Endodermal cell (in vitro differentiated cells): ENCODE measurements at places on chromosomes 3 and 15. TPM values are rescaled to one million over a fixed set of nuclear protein-coding genes. Genes with fewer than 3 reads are reported as not detected.

- no peak for DNase-seq
Measured at GRCh38 chr3:3109407-3110298, 521 bp downstream of the IL5RA start.

DNA sequence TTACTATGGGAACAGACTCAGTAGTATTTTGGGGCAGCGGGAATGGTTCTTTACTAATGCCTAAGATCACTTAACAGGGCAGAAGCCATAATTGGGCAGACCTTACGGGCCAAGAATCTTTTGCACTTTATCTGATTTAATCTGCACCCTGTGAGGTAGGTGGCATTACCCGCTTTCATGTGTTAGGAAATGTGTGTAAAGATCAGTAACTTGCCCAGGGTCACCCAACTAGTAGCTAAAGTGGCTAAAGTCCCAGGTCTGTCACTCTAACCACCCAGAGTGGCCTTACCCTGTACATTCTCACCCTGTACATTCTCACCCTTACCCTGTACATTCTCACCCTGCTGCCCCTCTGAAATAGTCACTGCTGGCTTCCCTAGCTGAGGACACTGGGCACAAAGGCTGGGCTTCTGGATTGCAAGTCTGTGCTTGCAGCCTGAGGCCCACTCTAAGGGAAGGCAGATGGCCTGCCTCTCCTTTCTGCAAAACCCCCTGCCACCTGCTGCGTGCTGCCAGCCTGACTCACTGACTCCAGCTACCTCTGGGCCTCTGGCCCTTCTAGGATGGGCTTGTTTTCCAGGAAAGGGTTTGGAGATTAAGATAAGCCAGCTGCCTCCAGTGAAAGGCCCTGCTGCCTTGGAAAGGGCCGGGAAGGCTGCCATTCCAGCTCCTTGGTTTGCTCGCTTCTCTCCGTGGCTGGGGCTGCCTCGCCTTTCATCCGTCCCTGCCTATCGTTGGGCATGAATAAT is 37.5 kb upstream of the MYZAP start:
- peak; percentile 62 for DNase-seq

MESP1 gene
- 0.22 TPM in 1 of 2 replicates, not detected in the other for total RNA-seq

ABCC5 gene
- 34.3 and 35.7 TPM in 2 replicates for total RNA-seq

DNA sequence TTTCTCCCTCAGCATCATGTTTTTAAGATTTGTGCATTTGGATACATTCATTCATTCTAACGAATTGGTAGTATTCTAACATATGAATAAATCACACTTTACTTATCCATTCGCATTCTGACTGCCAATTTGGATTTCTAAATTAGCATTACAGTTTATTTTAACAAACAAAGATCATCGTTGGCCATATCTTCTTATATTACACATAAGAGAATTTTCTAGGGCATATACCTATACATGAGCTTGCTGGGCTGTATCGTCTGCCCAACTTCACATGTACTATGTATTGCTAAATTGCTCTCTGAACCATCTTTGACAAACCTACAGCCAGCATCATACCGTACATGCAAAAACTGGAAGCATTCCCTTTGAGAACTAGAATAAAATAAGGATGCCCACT is 265.8 kb upstream of the PPP2R3A start:
- DNase-seq = no peak

USP13 gene
- total RNA-seq = 20.3 to 26.6 TPM (median 25.5 TPM) in 3 replicates

GOLGA8T gene
- 0.20 TPM in 1 of 2 replicates, not detected in the other for total RNA-seq

GABRR3 gene
- not detected in 2 replicates for total RNA-seq

DNA sequence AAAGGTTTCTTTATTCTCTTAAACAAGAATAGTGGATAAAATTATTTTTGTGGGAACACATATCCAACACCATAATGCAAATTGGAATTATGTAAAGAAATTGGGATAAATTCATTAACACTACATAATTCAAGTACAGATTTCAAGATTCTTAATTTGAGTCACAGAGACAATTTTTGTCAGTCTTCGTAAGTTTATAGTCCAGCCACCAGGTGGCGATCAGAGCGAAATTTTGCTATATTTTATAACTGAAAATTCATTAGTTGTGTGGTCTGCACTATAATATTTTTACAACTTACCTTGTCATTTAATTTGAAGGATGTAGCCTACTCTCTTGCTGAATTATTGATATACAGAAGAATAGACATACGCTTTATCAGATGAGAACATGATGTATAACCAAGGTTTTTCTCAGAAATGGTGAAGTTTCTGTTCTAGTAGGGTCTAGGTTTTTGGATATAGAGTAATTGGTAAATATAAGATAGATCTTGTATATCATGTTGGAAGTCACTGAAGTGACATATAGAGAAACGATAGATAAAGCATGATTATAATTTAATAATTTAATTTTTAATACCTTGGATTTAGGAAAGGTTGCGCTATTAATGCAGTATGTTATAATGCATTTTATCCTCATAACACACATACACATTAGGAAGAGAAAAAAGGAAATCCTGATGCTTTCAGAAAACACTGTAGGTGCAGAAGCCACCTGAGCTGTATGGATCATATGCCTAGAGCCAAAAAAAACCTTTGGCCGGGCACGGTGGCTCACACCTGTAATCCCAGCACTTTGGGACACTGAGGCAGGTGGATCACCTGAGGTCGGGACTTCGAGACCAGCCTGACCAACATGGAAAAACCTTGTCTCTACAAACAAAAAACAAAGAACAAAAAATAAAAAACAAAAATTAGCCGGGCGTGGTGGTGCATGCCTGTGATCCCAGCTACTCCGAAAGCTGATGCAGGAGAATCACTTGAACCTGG is 31.7 kb downstream of the PLSCR4 start:
- no peak for DNase-seq

- no peak for DNase-seq
Measured at GRCh38 chr3:14831916-14832450, 13.2 kb downstream of the FGD5 start.

DNA sequence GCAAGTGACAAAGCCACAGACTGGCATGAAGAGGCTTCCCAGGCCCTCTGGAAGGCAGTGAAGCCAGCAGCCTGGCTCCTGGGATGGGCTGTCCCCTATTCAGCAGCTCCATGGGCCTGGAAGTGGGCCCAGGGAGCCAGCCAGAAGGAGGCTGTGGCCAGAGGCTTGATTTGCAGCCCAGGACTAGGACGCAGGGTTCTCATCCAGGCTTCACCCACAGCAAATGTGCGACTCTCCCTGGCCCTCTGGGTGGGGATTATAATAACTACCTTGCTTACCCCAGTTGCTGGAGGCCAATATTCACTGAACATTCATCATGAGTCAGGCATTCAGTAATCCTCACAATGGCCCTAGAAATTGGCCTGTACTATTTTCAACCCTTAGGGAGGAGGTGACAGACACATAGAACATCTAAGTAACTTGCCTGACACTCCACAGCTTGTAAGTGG is 24.6 kb upstream of the SRP14 start:
- DNase-seq = peak; percentile 47

- no peak for DNase-seq
Measured at GRCh38 chr15:75091814-75092213, 68.4 kb downstream of the PPCDC start.

CCR1 gene
- not detected in 2 replicates for total RNA-seq

DNA sequence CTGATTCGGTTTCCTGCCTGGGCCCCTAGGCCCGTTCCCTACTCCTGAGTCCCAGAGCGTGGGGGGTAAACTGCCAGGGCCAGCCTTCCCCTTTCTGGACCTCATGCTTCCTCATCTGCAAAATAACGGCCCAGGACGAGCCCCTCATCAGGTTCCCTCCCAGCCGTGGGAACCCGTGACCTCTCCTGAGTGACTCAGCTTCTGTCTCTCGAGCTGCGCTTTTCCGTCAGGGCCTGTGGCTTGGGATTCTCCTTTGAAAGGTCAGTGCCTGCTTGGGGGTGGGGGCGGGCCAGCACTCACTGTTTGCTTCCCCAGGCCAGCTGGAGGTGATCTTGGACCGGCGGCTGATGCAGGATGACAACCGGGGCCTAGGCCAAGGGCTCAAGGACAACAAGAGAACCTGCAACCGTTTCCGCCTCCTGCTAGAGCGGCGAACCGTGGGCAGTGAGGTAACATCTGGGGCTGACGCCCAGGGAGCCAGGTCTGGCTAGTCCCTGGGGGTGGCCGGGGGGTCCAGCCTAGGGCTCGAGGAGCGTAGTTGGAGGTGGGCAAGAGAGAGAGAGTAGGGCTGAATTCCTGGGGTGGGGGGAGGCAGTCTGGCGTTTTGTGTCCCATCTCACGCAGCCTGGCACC is 12.8 kb downstream of the MAN2A2 start:
- no peak for DNase-seq

GRCh38 chr3:47583320-47584075 is 4.8 kb upstream of the CSPG5 start:
- no peak for DNase-seq

DNA sequence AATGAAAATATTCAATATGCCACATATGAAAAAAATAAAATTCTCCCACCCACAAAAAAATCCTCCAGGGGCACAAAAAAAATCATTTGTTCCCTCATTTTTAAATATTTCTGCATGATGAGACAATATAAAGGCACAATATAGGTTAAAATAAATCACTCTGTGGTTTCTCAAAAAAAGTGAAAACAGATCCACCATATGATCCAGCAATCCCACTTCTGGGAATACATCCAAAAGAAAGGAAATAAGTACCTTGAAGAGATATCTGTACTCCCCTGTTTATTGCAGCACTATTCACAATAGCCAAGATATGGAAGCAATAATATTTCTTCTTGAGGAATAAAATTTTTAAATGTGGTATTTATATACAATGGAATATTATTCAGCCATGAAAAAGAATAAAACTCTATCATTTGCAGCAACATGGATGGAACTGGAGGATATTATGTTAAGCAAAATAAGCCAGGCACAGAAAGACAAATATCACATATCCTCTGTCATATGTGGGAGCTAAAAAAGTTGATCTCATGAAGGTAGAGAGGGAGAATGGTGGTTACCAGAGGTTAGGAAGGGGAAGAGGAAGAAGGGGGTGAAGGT is 1.5 kb downstream of the ATP8B4 start:
- no peak for DNase-seq

- no peak for DNase-seq
Measured at GRCh38 chr15:38671675-38672254, 107.2 kb upstream of the RASGRP1 start.

DNA sequence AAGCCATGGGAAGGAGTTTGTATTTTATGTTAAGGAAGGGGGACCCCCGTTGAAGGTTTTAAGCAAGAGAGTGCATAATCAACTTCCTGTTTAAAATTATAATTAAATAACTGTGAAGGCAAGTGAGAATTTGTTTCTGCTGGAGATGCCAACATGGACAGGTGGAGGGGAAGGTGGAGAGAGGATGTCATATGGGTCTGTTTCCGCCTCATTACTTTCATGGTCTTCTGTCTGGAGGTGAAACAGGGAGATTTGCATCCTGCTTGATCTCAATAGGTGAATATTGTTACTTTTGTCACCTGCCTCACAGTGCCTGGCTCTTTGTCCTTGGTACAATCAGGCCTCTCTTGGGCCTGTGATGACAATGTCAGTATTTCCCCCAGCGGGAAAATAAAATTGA is 300.6 kb upstream of the LMCD1 start:
- DNase-seq = no peak

DNA sequence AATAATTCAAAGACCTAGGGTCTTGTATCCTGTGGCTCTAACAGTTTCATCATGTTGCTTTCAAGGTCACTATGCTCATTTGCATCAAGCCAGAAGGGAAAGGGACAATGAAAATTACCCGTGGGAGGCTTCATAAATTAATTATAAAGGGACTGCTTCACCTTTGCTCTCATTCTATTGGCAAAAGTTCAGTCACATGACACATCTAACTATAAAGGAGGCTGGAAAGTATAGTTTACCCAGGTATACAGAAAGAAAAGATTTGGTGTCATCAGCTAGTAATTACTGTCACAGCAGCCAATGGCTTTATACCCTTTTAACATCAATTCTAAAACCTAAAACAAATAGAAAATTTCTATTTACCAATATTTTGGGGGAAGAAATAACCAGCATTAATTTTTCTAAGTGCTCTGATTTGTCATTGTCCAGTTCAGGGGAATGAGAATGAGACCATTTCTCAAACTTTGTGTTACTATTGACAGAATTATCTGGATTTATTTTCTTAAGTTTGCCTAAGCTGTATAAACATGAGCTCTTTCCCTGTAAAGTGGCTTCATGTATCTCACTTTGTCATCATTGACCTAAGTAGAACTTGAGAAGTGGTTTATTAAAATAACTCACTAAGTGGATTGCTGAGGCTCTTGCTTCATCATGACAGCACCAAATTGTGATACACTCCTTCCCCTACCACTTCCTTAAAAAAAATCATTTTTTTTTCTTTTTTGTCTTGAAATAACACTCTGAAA is 257.7 kb upstream of the PEX5L start:
- no peak for DNase-seq

DNA sequence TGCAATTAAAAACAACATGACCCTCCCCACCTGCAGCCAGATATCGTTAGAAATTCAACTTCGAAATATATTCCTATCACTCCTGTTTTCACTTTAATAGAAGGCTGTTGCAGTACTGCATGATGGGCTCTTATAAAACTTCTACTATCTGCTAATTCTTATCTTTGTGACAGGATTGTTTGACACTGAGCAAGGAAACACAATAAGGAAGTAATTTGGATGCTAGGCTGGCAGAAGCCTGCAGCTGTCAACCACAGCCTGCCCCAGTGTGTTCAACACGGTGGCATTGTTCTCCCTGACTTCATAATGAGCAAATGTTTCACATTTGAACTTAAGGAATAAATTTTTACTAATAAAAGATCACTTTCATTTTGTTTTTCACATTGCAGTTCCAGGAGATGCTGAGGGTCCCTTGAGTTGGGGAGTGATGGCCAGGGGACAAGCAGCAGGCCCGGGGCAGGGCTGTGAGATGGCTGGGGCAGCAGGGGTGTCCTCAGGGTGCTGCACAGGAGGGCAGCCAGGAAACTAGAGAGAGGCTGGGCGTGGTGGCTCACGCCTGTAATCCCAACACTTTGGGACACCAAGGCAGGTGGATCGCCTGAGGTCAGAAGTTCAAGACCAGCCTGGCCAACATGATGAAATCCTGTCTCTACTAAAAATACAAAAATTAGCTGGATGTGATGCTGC is 64.8 kb upstream of the SEC61A1 start:
- no peak for DNase-seq

DNA sequence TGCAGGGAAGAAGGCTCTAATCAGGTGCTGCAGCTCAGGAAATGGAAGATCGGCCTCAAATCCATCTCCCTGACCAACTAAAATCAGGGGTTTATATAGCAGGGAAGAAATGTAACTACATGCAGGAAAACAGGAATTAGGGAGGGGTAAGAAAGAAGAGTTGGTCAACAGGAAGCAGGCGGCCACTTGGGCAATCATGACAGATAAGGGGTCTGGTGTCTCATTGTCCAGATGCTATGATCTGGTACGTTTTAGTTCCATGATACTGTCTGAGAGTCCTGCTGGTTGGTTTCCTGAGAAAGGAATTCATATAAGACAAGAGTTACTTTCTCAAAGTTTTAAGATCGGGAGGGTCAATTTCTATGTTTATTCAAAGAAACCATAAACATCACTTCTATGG is 24.2 kb downstream of the KATNBL1 start:
- DNase-seq = no peak

SI gene
- not detected in 3 replicates for total RNA-seq

DNA sequence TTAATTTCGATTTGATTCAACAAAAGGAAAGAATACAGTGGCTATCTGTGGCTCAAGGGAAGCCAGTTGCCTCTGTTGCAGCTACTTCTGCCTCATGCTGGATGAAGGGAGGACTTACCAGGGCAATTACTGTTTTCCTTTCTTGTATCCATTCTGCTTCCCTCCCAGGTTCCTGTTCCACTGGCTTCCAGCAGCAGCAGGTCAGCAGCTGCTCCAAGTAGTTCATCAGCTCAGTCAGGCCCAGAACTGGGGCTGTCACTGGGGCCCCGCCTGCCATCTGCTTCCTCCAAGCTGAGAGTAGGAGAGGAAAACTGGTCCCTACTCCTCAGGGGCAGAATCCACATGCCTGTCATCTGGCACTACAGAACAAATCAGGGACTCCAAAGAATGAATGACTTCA is 48.6 kb upstream of the ULK4 start:
- DNase-seq = no peak
